ENCODE measurements at places on chromosomes 7 and 10.

GRCh38 chr7:136138991-136139390 is 161.8 kb upstream of the MTPN start:
- DNase-seq: no peak

DNA sequence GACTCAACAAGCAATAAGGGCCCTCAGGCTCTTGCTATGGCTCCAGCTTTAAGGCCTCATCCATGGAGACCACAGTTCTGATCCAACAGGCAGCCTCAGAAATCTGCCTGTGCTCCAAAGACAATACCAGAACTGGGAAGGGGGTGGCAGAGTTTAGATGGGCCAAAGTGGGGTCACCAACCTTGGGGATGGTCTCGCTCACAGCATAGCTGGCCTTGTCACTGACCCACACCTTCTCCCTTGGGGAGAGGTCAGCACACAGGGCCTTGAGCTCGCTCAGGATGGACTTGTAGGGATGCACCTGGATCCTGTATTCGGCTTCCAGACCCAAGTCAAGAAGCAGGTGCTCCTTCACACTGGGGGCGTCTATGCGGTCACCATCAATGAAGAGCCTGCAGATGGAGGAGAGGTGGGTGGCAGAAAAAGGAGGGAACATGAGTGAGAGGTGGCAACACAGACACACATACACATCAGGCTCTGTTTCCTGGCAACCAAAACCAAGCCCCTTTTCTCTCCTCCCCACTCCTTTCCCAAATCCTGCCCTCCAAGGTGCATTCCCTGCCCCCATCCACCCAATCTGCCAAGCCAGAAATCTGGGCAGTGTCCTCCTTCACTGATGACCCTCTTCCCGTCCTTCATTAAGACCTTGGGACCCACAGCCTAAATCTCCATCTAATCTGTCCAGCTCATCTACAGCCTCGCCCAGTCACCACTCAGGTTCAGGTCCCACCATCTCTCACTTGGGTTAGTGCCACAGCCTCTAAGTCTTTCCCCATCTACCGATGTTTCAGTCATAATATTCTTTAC is 40.9 kb downstream of the XPNPEP1 start:
- no peak for DNase-seq

GRCh38 chr10:33735464-33735923 is 401.0 kb upstream of the NRP1 start:
- DNase-seq: no peak

DNA sequence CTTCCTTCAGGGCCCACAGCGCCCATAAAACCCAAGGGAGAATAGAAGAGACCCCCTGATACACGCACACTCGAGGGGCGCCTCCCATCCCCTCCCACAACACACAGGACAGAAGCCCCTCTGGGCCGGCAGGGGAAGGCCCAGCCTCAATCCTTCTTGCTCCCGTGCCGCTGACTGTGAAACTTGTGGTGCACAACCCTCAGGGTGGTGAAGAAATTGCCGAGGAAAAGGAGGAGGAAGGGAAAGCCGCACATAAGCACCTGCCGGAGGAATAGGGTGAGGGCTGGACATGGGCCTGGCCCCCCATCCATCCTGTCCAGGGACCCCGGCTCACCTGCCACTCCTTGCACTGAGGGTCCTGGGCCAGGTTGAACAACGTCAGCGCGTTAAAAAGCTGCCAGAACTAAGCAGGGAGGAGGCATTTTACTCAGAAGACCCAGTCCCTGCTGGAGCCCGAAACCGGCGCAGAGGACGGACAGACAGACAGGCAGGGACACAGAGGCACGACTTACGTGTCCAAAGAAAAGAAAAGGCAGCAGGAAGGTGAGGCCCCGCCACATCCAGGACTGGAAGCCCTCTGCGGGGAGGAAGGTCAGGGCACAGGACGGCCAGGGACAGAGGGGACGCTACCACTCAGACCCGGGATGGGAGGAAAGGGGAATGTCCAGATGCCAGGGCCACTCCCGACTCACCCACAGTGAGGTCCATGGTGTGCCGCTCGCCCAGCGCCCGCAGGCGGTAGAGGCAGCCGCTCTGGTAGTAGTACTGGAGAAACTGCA is 7.2 kb downstream of the TMEM120A start:
- no peak for DNase-seq

DNA sequence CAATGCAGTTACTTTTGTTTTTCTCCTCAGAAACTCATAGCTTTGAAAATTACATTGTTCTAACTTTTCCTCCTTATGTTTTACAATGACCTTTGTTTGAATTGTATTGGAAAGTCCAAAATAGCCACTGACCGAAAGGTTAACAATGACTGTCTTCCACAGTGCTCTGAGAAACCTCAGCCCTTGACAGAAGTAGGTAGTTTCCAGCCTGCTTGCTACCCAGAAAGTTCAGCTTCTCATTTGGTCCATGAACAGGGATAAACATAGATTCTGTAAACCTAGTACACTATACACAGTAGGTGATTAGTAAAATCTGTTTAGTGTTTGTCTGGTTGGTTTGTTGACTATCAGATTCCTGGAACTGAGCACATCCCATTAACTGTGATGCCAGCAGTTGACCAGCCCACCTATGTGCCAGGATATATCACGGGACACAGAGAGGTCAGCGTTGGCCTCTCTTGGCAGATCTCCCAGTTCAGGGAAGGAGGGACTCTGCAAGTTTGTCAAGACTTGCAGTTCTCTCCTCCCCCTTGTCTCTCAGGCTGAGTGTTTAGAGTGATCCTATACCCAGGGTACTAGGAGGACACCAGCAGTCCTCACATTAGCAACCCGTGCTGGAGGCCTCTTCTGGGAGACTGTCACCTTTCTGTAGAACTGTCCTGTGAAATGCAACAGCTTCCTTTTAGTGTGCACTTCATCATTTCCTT is 297.6 kb downstream of the ARHGAP12 start:
- DNase-seq: no peak

DNA sequence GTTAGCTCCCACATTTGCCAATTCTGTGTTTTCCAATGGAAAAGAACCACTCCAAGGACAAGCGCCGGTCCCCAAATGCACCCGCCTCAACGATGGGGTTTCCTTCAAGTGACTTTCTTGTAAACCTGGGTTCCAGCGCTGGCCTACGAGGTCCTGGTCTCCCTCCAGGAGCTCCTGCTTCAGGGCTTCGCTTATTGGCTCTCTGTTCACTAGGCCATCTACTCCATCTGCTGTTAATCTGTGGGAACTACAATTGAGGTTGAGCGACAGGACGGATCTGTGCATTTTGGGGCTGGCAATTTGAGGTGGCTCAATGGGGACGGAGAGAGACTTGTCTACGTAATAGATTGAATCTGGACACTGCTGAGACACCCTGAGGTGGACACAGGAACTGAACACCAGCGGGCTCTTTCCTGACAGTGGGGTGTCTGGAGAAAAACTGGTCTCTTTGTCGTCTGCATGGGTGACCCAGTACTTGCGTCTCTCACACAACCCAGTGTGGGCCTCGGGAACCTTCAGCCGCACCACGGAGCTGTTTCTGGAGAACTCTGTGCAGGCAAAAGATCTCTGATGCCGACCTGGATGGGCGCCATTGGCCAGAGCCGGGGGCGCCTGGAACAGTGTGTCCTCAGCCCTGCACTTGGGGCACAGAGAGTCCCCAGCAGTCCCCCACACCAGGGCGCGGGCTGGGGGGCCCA is 115.9 kb upstream of the ADAM12 start:
- DNase-seq: no peak

DNA sequence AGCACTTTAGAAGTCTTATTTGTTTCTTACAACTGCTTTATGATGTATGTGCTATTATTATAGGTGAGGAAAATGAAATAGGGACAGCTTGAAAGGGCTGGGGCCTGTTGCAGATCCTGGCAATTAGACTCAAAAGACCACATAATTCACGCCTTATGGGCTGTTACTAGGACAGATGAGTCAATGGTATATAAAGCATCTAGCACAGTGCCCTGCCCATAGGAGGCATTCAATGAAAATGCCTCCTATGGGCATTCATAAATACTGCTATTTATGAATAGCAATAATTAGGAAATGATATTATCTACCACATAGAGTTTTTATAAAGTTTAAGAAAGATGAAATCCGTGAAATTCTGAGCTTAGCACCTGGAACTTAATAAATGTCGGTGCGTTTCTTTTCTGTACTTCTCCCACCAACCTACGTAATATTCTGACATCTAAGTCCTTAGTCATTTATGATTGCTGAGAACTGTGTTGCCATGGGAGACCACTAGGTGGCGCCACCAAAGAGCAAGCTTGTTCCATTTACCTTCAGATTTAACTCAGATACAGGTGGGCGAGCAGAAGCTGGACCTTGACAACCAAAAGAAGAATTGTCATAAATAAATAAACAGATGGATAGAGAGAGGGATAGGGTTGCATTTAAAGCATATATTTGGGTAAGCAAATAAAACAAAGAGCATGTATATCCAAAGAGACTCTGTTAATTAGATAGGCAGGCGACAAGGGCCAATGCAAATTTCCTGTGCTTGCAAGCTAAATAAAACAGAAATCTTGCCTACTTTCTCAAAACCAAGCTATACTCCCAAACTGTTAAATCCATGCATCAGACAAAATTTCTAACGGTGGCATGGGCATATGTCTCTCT is 699.9 kb downstream of the INHBA start:
- no peak for DNase-seq

DNA sequence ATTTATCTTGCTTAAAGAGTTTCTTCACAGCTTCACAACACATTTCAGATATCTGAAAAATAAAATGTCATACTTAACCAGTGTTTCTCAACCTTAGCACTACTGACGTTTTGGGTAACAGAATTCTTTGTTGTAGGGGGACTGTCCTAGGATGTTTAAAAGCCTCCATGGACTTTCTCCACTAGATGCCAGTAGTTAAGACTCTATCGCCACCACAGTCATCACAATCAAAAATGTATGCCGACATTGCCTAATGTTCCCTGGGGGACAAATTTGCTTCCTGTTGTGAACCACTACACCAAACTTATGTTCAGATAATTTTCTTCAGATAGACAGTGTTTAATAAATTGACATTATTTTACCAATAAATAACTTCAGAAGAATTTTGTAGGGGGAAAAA is 13.4 kb downstream of the NOC3L start:
- DNase-seq: no peak

- no peak for DNase-seq
Measured at GRCh38 chr7:133602291-133602690, 349.4 kb downstream of the EXOC4 start.

All from activated CD4-positive, alpha-beta T cell treated with anti-CD3 and anti-CD28 coated beads for 1 hour (primary cell).